Chondrocyte (in vitro differentiated cells): ENCODE measurements at places on chromosomes 2 and 18. TPM values are rescaled to one million over a fixed set of nuclear protein-coding genes. Genes with fewer than 3 reads are reported as not detected.

GRCh38 chr2:7736646-7737305 lies 819.6 kb downstream of the RNF144A start:
- DNase-seq = no peak
- no peak overlapping the region for H3K27ac ChIP-seq

- no peak overlapping the region for H3K4me3 ChIP-seq
- H3K4me1 ChIP-seq = peaks cover 49% of the 10 kb centered on the region
- H3K27me3 ChIP-seq = no peaks in the 10 kb centered on the region
These were observed 115.6 kb downstream of the SEPTIN10 start for GRCh38 chr2:109497911-109498870.

DNA sequence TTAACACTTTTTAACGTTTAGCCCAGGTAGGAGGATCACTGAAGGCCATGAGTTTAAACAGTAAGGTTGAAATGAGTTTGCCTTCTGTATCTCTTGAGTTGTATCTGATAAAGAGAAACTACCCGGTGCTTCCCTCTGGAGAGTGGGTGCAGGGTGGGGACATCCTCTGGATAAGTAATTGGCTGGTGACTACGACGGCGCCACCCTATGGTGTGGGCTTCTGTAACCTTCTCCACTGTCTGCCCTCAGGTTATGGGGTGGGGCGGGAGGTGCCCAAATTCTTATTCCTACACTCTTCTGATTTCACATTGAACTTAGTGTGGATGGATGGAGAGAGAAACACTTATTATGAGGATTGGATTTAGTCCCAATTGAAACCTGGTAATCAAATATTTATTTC lies 68.8 kb downstream of the LDLRAD4 start:
- H3K27me3 ChIP-seq = no peaks in the 10 kb centered on the region
- peaks cover 78% of the 10 kb centered on the region for H3K4me1 ChIP-seq
- H3K27ac ChIP-seq = no peak overlapping the region
- DNase-seq = peak; percentile 37

The PLEKHH2 gene
- total RNA-seq = 4.9 to 13.7 TPM (median 5.5 TPM) in 3 replicates

DNA sequence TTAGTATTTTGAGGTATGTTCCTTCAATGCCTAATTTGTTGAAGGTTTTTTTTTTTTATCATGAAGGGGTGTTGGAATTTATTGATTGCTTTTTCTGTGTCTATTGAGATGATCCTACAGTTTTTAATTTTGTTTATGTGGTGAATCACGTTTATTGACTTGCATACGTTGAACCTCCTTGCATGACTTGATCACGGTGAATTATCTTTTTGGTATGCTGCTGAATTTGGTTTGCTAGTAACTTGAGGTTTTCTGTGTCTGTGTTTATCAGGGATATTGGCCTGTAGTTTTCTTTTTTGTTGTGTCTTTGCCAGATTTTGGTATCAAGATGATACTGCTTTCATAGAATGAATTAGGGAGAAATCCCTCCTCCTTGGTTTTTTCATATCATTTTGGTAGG lies 23.9 kb downstream of the CLIP4 start:
- no peak overlapping the region for H3K4me3 ChIP-seq
- no peaks in the 10 kb centered on the region for H3K27me3 ChIP-seq
- no peak for DNase-seq
- H3K4me1 ChIP-seq = no peaks in the 10 kb centered on the region
- H3K27ac ChIP-seq = no peak overlapping the region
- peaks cover 32% of the 10 kb centered on the region for H3K36me3 ChIP-seq

- H3K27me3 ChIP-seq = no peaks in the 10 kb centered on the region
- H3K4me1 ChIP-seq = peaks cover 12% of the 10 kb centered on the region
- no peak for DNase-seq
These were observed 53.7 kb downstream of the GFPT1 start for GRCh38 chr2:69333352-69333751.

DNA sequence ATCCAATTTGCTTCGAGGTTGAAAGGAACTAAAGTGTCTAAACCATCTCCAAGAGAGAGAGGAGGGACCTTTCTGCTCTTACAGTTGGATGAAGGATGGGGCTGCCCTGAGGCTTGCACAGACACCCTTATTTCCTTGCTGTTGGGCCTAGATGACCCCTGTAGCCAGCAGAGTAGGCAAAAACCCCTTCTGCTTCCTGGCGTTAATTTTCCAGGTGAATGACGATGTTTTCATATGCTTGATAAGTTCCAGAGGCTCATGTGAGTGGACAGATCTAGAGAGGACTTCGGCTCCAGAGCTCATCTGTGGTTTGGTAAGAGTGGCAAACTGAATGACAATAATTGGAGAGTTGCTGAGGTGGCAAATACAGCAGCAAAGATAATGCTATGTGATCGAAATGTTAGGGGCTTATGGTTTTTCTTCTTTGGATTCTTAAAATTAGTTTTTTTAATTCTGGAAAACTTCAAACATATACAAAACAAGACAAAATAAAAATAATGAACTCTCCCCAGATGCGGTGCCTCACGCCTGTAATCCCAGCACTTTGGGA lies 98.6 kb upstream of the MAP4K3 start:
- no peak overlapping the region for H3K4me3 ChIP-seq
- no peak overlapping the region for H3K27ac ChIP-seq
- H3K27me3 ChIP-seq = no peaks in the 10 kb centered on the region
- no peaks in the 10 kb centered on the region for H3K36me3 ChIP-seq
- peaks cover 21% of the 10 kb centered on the region for H3K4me1 ChIP-seq

- peaks cover 29% of the 10 kb centered on the region for H3K4me1 ChIP-seq
- no peak for DNase-seq
- peak overlapping the region; percentile 24 for H3K27ac ChIP-seq
- H3K27me3 ChIP-seq = no peaks in the 10 kb centered on the region
- H3K36me3 ChIP-seq = peaks cover 2% of the 10 kb centered on the region
These were observed 249.7 kb upstream of the OSR1 start for GRCh38 chr2:19607931-19608771.

The ECEL1 gene
- total RNA-seq = 0.12 to 0.53 TPM in 2 of 3 replicates, not detected in the other

GRCh38 chr2:144920755-144921530 lies 401.0 kb upstream of the ZEB2 start:
- peaks cover 6% of the 10 kb centered on the region for H3K36me3 ChIP-seq
- no peaks in the 10 kb centered on the region for H3K27me3 ChIP-seq
- no peaks in the 10 kb centered on the region for H3K4me1 ChIP-seq
- DNase-seq = no peak
- no peak overlapping the region for H3K27ac ChIP-seq
- H3K4me3 ChIP-seq = no peak overlapping the region

GRCh38 chr18:8694891-8695290 lies 10.5 kb upstream of the MTCL1 start:
- H3K36me3 ChIP-seq = no peaks in the 10 kb centered on the region
- peaks cover 4% of the 10 kb centered on the region for H3K4me1 ChIP-seq
- H3K27me3 ChIP-seq = no peaks in the 10 kb centered on the region
- H3K27ac ChIP-seq = no peak overlapping the region
- no peak overlapping the region for H3K4me3 ChIP-seq

The PRKAG3 gene
- not detected in 3 replicates for total RNA-seq

The KCNE4 gene
- 7.4 to 23.2 TPM (median 22.3 TPM) in 3 replicates for total RNA-seq

DNA sequence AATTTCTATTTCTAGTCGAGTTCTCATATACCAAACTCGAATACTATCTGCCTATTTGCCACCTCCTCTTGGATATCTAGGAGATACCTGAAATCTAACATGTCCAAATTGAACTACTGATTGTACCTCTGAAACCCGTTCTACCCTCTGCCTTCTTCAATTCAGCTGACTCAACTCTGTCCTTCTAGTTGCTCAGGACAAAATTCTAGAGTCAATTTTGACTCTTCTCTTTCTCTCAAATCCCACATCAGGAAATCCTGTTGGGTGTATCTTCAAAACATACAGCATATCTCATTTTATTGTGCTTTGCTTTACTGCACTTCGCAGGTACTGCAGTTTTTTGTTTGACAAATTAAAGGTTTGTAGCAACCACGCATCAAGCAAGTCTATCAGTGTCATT lies 137.8 kb downstream of the ZAP70 start:
- H3K27ac ChIP-seq = no peak overlapping the region
- no peak for DNase-seq
- H3K4me1 ChIP-seq = peaks cover 15% of the 10 kb centered on the region
- H3K36me3 ChIP-seq = peaks cover 6% of the 10 kb centered on the region
- no peak overlapping the region for H3K4me3 ChIP-seq
- no peaks in the 10 kb centered on the region for H3K27me3 ChIP-seq

The MC2R gene
- total RNA-seq = not detected in 3 replicates

DNA sequence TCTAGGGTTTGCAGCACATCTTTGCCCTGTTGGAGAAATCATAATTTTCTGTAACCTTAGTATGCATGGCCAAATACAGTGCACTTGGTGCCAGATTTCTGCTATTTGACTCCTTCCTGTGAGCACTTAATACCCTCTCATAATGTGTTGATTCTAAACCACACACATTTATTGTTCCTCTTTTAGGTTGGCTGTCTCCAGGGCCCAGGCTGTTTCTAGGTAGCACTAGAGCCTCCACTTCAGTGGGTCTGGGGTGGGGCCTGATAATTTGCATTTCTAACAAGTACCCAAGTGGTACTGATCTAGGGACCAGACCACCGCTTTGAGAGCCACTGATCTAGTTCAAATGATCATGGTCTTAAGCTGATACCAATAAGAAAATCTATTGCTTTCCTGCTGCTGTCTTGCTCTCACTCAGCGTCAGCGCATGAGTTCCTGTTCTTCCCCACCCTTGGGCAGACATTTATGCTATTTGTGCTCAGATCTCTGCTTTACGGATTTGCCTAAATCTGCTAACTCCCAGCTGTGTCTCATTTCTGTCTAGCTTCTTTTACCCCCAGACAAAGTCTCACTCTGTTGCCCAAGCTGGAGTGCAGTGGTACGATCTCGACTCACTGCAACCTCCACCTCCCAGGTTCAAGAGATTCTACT lies 7.4 kb downstream of the PTRHD1 start:
- no peaks in the 10 kb centered on the region for H3K27me3 ChIP-seq
- no peak overlapping the region for H3K27ac ChIP-seq
- DNase-seq = no peak
- no peaks in the 10 kb centered on the region for H3K4me1 ChIP-seq

The IGFBP2 gene
- total RNA-seq = 1,045 to 1,857 TPM (median 1,848 TPM) in 3 replicates

GRCh38 chr2:138201286-138201685 lies 237.0 kb downstream of the HNMT start:
- no peak overlapping the region for H3K27ac ChIP-seq
- H3K27me3 ChIP-seq = peaks cover 20% of the 10 kb centered on the region
- H3K4me3 ChIP-seq = no peak overlapping the region
- no peak for DNase-seq
- H3K36me3 ChIP-seq = no peaks in the 10 kb centered on the region

DNA sequence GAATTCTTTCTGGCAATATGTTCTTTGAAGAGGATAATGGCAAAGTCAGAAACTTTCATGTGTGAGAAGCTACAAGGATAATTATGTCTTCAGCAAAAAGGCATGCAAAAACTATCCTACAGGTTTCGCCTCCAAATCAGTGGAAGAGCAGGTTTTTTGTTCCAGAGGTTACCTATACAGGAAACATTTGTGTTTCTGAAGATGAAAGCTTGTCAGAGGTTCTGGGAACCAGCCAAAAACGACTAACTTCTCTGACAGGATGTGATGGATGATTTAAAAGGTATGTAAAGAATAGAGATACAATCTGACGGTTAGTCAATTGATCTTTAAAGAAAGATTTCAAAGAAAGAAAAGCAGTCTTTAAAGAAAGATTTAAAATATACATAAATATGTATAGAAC lies 37.6 kb downstream of the RND3 start:
- DNase-seq = no peak
- no peaks in the 10 kb centered on the region for H3K36me3 ChIP-seq
- H3K27ac ChIP-seq = no peak overlapping the region
- no peak overlapping the region for H3K4me3 ChIP-seq
- H3K27me3 ChIP-seq = no peaks in the 10 kb centered on the region

DNA sequence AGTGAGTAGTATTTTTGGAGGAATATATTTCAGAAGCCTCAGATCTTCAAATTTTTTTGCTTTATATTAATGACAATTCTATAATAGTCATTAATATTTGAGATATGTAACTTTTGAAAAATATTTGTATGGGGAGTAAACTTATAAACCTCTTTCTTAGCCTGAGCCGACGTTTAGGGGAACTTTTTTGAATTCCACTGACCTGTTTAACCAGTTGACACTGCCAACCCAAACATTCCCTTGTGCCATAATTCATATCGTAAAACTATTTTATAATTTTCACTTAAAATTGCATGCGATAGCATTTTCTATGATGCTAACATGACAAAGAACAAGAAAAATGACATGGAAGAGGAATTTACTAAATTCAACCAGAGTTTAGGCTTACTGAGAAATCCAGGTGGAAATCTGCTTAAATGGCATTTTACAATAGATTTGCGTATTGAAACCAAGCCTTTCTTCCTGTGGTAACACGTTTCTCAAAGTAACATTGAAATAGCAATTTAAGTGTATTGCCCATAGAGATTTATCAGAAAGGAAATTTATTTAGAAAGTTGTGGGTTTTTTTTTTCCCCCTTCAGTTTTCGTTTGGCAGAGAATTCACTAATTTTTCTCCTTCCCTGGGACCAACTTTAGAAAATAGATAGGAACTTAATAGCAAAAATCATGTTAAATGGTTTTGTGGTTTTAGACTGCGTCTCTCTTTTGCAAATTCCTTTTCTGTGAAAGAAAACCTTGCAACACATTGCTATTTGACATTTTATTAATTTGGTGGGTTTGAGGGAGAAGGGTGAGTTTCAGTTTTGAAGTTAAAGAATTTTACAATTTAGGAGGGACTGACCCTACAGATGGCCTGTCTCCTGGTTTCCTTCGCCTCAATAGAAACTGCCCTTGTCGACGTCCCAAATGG lies 77.4 kb downstream of the TANC1 start:
- DNase-seq = no peak
- H3K36me3 ChIP-seq = no peaks in the 10 kb centered on the region
- peak overlapping the region; percentile 84 for H3K27ac ChIP-seq
- peak overlapping the region; percentile 34 for H3K4me3 ChIP-seq
- no peaks in the 10 kb centered on the region for H3K27me3 ChIP-seq
- peaks cover 56% of the 10 kb centered on the region for H3K4me1 ChIP-seq

DNA sequence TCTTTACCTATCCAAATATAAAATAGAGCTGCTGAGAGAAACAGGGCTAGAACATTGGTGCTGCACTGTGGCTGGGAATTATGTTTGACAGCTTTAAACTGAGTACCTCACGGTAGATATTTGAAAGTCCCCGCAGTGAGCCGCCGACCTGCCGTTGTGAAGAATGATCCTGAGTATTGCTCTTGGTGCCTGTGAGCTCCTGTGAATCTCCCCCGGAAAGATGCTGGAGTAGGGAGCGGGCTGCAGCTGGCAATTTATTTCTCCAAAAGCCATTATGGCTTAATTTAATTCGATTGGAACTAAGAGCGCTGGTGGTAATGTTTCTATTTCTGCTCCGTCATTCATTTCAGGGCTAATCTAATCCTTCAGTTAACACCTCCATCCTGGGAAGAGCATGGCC lies 129.4 kb upstream of the TPO start:
- H3K27ac ChIP-seq = no peak overlapping the region
- no peak for DNase-seq
- no peaks in the 10 kb centered on the region for H3K36me3 ChIP-seq
- H3K27me3 ChIP-seq = peaks cover 1% of the 10 kb centered on the region
- H3K4me1 ChIP-seq = no peaks in the 10 kb centered on the region

The FAP gene
- total RNA-seq = 163 to 205 TPM (median 171 TPM) in 3 replicates

The CCNT2 gene
- 29.2 to 31.5 TPM (median 30.6 TPM) in 3 replicates for total RNA-seq

GRCh38 chr2:173705656-173706055 lies 259.5 kb downstream of the SP3 start:
- H3K4me3 ChIP-seq = no peak overlapping the region
- no peaks in the 10 kb centered on the region for H3K27me3 ChIP-seq
- no peak overlapping the region for H3K27ac ChIP-seq
- no peak for DNase-seq
- H3K36me3 ChIP-seq = no peaks in the 10 kb centered on the region
- H3K4me1 ChIP-seq = no peaks in the 10 kb centered on the region

The CXCR1 gene
- not detected in 3 replicates for total RNA-seq

The PHOSPHO2 gene
- 3.0 to 4.2 TPM (median 3.3 TPM) in 3 replicates for total RNA-seq
